Muscle of arm (tissue), 14 donors: ENCODE measurements at places on chromosomes 3 and 15. TPM values are rescaled to one million over a fixed set of nuclear protein-coding genes. Genes with fewer than 3 reads are reported as not detected.
A peak's percentile ranks its signal among the peaks of the same experiment; 100 is the strongest.

The HHLA2 gene
- 0.12 TPM for polyA plus RNA-seq

The EEF1AKMT4 gene
- not detected for polyA plus RNA-seq

- DNase-seq = no peak
These were observed 143.1 kb downstream of the AKAP13 start for GRCh38 chr15:85523530-85523929.

GRCh38 chr3:195115600-195116406, 155.2 kb downstream of the XXYLT1 start:
- no peak for DNase-seq

GRCh38 chr3:7396534-7396933, 535.6 kb downstream of the GRM7 start:
- no peak for DNase-seq

GRCh38 chr15:83178869-83179325, 28.7 kb downstream of the HDGFL3 start:
- DNase-seq = no peak

DNA sequence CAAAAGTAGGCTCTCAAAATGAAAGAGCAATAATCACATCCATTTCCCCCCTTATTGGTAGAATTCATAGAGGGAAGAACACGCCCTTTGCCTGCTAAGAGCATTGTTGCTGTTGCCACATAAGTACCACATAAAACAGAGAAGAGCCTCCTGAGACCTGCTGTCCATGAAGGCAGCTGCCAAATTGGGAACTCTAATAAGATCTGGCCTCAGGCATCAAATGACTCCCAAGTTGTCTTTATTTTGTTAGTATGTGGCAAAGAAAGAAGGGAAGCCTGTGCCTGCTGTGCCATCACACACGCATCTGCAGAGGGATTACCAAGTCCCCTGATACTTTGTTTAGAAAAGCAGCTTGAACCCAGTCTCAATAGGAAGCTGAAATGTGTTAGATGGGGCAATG, 23.9 kb downstream of the VGLL3 start:
- no peak for DNase-seq

DNA sequence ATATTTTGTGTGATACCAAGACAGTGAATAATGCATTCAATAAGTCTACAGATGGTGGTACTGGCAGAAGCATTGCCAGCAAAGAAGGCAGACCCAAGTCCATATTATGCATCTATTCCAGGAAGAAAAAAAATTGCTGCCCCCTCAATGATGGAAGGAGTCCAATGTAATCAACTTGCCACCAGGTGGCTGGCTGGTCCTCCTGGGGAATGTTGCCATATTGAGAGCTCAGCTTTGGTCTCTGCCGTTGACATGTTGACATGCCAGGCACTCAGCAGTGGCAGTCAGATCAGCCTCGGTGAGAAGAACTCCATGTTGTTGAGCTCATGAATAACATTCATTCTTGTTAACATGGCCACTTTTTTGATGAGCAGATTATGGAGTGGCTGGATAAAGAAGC, 298.5 kb downstream of the IGSF11 start:
- DNase-seq = no peak

GRCh38 chr3:11479221-11479620, 164.5 kb downstream of the VGLL4 start:
- DNase-seq = no peak

DNA sequence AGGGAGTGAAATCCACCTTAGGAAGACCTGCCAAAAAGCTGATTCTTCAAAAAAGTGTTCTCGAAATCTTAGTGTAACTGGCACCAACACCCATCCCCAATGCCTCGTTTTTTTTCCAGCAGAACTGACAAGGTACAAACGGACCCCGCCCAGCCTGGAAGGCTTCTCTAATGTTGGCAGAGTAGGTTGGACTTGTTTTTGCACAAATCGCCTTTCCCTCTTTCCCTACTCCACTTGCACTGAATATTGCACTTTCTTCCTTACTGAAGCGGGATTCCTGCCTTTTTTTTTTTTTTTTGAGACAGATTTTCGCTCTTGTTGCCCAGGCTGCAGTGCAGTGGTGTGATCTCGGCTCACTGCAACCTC, 544 bp upstream of the TIMMDC1 start:
- peak; percentile 38 for DNase-seq

DNA sequence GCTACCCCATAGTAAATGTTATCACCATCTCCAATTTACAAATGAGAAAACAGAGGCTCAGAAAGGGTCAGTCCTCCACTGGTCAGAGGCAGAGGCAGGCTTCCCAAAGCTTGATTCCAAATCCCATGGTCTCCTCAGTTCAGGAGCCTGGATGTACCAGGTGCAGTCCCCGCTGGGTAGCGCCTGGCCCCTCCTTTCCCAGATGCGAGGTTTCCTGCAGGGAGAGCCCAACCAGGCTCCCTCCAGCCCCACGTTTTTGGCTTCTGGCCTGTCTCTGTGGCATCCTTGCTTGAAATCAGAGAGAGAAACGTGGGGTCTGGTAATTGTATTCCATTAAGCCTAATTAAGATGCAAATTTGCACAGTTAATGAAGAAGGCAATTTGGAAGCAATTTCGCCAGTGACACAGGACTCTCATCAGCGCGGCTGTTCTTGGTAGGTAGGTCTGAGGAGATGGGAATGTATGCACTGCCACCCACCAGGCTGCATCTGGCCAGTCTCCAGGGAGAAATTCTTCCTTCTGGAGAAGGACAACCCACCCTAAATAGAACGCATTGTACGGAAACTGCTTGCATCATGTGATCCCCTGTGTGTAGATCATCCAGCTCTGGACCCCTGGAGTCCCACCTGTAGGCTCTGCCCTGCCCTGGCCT, 50.5 kb downstream of the HRH1 start:
- no peak for DNase-seq

The ATP13A4 gene
- 4.5 TPM for polyA plus RNA-seq
